CD4-positive, alpha-beta T cell treated with Interleukin-4 for 4 hours (primary cell): ENCODE measurements at places on chromosomes 3 and 15.

GRCh38 chr3:4825436-4826236, 153.6 kb upstream of the BHLHE40 start:
- peak; percentile 41 for DNase-seq

DNA sequence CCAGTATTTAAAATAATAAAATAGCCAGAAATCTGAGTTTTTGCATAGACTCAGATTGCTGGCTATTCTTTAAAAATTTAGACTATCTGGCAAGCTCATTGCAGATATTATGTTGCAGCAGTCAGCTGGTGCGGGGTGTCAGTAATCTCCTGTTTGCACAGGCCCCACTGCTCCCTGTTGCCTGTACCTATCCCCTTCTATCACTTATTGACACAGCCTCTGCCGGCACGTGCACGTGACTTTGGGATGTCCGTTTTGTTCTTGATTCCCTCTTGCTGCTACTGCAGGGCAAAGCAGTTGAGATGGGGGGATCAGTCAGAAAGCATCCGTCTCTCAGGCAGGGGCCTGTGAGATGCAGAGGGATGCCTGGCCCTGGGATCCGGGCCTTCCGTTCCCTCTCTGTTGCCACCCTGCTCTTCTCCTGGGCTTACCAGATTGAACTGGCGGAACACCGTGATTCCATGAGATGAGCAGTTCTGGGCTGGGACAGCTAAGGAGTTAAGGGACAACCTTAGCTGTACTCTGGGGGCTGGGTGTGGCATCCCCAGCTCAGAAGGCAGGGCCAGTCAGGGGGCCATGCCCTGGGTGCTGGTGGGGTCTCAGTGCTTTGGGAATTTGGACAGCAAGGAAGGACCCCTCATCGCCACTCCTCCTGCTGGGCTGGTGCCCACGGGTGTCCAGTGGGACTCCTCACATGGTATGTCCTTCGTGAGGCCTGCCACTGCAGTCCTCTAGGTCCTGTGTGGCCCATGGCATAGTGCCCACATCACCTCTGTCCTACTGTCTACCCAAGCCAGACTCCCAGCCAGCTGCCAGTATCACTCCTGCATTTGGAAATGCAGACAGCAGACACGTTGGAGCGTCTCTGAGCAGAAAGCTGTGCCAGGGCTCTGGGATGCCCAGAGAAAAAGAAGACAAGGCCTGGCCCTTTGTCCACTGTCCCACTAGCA, 11.8 kb downstream of the MRAS start:
- DNase-seq: no peak

- no peak for DNase-seq
Measured at GRCh38 chr15:81095690-81096365, 38.2 kb upstream of the CFAP161 start.

DNA sequence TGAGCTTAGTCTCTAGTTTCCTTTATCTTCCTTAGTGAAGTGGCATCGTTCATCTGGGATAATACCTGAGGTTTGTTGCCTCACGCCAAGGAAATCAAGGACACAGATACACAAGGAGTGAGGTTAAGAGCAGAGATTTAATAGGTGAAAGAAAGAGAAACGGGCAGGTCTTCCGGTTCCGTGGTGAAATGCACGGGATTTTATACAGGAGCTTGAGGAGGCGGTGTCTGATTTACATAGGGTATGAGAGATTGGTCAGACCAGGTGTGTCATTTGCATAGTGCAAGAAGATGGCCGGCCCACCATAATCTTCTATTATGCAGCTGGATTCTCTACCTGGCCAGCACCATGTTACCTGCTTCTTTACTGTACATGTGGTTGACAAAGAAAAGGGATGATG, 17.2 kb downstream of the ARRDC4 start:
- no peak for DNase-seq

DNA sequence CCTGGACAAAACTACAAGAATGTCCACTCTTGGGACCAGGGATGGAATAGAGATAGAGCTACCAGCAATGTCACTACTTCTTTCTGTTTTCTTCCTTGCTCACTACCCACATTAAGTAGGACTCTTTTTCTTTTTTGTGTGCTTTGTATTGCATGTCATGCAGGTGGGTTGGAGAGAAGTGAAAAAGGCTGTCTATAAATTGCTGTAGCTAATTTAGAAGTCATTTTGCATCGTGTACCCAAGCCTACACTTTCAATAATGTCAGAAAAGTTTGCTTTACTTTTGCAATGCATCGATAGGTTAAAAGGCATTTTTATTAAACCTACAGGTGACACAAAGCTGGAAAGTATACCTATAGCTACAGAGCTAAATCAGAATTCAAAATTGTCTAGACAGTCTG, 58.9 kb downstream of the GTF2E1 start:
- no peak for DNase-seq

DNA sequence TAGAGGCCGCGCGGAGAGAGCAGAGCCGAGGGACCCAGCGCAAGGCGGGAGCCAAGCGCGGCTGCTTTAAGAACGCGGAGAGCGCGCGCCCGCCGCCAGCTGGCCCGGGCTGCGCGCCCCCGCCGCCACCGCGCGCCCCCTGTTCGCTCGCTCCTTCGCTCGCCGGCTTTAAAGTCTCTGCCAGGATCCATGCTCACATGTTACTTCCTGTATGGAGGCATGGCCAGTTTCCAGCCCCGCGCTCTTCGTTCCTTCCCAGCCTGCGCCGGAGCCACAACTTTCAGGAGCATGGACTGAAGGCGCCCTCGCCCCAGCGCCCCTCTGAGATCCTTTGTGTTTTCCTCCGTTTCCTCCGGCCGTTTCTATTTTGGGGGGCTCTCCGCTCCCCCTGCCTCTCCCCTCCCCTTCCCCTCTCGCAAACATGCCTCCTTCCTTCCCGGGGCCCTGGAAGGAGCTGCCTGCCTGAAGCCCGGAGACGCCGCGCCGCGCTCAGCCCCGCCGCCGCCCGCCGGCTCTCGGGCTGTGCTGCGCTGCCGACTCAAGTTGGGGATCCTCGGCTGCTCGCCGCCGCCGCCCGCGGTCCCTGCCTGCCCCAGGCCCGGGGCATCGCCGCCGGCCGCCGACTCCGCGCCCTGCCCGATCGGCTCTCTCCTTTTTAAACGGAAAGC, at the start of gene PTPRG:
Gene PTPRG (plus strand): TSS at position 198 of the 668 bp plus-strand sequence. CDS start 717 bp downstream, outside the sequence.
- DNase-seq: no peak

DNA sequence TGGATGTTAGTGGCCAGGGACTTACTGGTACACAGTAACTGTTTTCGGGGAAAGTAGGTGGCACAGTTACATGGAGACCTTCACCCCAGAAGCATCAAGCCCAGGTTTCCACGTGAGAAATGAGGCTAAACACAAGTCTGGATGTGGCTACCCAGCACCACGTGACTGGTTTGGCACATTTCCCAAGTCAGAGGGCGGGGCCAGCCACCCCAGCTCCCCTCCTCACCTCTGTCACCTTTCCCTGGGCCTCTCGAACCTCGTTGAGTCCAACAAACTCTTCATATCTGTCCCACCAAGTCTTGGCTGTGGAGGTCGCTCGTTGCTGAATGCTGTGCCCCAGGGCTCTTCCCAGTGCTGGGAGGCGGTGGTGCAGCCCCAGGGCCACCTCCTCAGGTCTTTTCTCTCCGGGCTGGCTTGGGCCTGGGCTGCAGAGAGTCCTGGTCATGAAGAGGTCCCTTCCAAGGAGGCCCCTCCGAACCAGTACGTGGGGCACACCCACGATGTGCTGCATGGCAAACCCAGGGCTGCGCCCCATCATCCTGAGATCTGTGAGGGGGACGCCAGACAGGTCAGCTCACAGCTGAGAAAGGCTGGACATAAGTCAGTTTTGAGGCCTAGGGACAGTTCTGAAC, 4.8 kb upstream of the PLXNB1 start:
- DNase-seq: no peak

GRCh38 chr3:189084620-189085019, 87.2 kb upstream of the TPRG1 start:
- DNase-seq: no peak

- DNase-seq: no peak
Measured at GRCh38 chr3:187925326-187925725, 180.1 kb upstream of the BCL6 start.

DNA sequence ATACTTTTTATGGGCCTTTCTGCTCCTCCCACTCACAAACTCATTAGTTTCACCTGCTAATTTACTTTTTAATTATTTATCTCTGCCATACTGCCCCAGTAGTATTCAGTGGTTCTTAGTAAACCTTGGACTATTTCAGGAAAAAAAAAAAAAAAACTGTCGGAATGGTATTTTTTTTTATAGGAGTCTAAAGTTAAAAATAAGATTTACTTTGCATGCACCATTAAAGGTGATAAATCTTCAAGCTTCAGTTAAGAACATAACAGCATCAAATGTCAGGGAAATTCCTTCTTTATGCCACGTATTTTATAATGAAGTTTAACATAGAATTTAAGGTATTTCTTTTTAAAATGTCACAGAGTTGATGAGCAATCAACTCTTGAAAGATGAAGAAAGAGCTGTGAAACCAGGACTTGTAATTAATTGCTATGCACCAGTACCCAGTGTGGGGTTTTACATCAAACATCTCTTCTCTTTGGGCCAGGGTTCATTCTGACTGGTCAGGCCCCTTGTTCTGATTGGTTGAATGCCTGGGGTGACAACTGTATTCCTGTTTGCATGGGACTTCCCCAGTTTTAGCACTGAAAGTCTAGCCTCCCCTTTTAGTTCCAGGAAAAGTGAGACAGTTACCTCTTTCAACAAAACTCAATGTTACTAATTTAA, 40.3 kb upstream of the PTPRG start:
- no peak for DNase-seq

- no peak for DNase-seq
Measured at GRCh38 chr3:135084405-135084804, 289.3 kb downstream of the EPHB1 start.

GRCh38 chr3:196640297-196641018, 964 bp downstream of the NRROS start:
- DNase-seq: no peak

GRCh38 chr15:81239190-81239589, 42.5 kb downstream of the IL16 start:
- no peak for DNase-seq
